ENCODE measurements at places on chromosomes 7 and 10.

GRCh38 chr10:125212150-125212809 is 51.9 kb upstream of the CTBP2 start:
- no peak for DNase-seq

GRCh38 chr10:119270762-119271366 is 63.5 kb downstream of the GRK5 start:
- peak; percentile 52 for DNase-seq

DNA sequence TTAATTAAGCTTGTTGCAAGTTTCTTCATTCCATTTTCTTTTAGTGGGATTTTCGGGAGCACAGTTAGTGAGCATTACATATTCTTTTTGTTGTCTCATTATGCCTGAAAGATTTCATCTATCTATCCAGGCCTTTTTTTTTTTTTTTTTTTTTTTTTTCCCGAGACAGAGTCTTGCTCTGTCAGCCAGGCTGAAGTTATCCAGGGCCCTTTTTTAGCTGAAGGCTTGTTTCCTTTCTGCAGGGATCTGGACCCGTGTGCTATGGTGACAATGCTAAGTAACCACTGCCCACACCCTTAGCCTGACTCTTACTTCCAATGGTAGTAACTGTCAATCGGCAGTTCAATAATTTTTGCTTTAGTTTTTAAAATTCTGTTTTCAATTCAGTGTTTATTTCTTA is 190.8 kb upstream of the MTPN start:
- no peak for DNase-seq

DNA sequence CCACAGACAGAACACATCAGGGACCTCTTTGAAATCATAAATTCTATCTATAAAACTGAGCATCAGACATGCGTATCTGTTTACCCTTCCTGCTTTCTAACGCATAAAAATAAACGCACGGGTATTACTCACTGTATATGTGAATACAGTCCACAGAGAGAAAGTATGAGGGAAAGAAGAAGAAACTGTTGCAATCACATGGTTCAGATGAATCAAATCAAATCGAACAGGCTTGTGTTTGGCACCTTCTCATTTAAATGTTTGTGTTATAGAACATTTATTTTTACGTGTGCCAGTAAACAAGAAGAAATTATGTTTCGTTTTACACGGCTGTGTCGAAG is 322.0 kb downstream of the FRMD4A start:
- no peak for DNase-seq

- no peak for DNase-seq
Observed at GRCh38 chr10:94997741-94998174, 59.3 kb downstream of the CYP2C9 start.

- DNase-seq, result no peak
Observed at GRCh38 chr10:127278001-127278400, 81.6 kb upstream of the INSYN2A start.
